Activated naive CD8-positive, alpha-beta T cell treated with anti-CD3 and anti-CD28 coated beads, Interleukin-2, amount 10 ng/mL, durations not matched to agents 7 days and 5 days (primary cell): ENCODE measurements at places on chromosomes 1 and 21. TPM values are rescaled to one million over a fixed set of nuclear protein-coding genes. Genes with fewer than 3 reads are reported as not detected.
A peak's percentile ranks its signal among the peaks of the same experiment; 100 is the strongest.

- H3K27ac ChIP-seq = no peak overlapping the region
- H3K4me1 ChIP-seq = no peaks in the 10 kb centered on the region
- DNase-seq = no peak
These were observed 435.7 kb upstream of the PROX1 start for GRCh38 chr1:213552045-213552444.

EXO1 gene
- total RNA-seq = 32.7 TPM

DNA sequence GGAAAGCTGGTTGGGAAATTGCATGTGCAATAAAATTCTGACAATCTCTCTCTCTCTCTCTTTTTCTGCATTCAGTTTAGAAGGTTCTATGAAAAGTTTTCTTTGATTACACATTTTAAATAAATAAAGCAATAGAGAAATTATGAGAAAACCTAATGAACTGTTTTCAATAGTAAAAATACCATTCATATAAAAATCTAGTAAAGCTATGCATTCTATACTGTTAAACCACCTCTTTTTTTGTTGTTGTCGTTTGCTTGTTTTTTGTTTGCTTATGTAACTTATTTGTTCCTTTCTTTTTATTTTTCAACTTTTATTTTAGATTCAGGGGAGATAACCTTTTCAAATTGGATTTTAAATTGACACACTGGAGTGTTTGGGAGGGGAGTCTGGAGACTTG is 14.1 kb upstream of the OR2B11 start:
- H3K27ac ChIP-seq = no peak overlapping the region
- peaks cover 7% of the 10 kb centered on the region for H3K27me3 ChIP-seq
- DNase-seq = no peak
- H3K4me3 ChIP-seq = no peak overlapping the region
- no peaks in the 10 kb centered on the region for H3K4me1 ChIP-seq

MSH4 gene
- total RNA-seq = 0.40 TPM

DNA sequence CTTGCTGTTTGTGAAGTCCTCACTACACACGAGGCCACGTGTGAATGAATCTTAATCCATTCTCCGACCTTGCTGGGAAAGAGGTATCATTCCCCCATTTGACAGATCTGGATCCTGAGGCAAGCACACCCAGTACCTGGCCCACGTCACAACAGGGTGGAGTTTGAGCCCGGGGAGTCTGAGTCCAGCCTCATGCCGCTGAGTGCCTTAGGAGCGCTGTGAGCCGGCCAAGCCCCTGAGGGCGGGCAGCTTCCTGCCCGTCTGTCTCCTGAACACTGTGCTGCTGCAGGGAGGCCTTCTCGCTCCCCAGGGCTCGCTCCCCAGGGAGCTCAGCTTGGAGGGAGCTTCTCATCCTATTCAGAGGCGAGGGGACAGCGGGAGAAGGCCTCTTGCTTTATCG is 29.7 kb downstream of the SLC45A1 start:
- H3K4me1 ChIP-seq = peaks cover 2% of the 10 kb centered on the region
- H3K36me3 ChIP-seq = no peaks in the 10 kb centered on the region
- H3K27me3 ChIP-seq = peaks cover 4% of the 10 kb centered on the region
- H3K27ac ChIP-seq = no peak overlapping the region
- no peak for DNase-seq

DNA sequence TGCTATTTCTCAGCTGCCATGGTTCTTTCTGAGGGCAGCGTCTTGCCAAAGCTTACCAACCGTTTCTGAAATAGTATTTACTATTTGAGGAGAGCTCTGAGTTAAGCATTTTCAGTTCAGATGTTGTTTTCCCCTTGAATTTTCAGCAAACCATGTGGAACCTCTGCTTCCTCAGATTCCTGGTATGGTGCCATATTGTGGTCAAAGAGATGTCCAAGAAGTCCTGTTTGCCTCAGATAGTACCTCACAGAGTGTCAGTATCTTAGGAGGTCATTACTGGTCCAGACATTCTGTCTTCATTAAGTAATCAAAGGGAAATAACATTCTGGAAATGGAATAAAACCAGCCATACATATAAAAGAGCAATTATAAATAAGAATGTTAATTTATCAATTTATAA is 36.6 kb downstream of the VANGL2 start:
- H3K36me3 ChIP-seq = peaks cover 10% of the 10 kb centered on the region
- peak overlapping the region; percentile 20 for H3K4me3 ChIP-seq
- peak overlapping the region; percentile 47 for H3K27ac ChIP-seq
- H3K4me1 ChIP-seq = peaks cover 29% of the 10 kb centered on the region
- no peak for DNase-seq

ERICH3 gene
- total RNA-seq = not detected

GRCh38 chr1:17199267-17200044 is 5.5 kb upstream of the PADI1 start:
- H3K27ac ChIP-seq = no peak overlapping the region
- DNase-seq = peak; percentile 25
- H3K27me3 ChIP-seq = peaks cover 23% of the 10 kb centered on the region
- H3K4me1 ChIP-seq = peaks cover 36% of the 10 kb centered on the region

DNA sequence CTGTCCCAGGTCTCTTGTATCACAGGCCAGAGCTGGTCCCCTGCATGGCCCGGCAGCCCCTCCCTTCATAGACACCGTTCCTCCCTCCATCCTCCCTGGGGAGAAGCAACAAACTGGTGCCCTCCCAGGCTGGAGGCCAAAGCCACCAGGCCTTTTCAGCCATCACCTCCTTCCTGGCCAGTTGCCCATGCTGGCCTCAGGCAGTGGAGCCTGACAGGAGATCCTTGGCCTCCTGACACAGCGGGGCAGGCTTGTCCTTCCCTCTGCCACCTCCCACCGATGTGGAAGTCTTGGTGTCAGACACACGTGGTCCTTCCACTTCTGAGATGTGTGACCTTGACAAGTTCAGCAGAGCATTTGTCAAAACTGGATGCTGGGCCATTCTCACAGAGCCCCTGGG is 206.0 kb downstream of the HIVEP3 start:
- DNase-seq = no peak
- no peak overlapping the region for H3K27ac ChIP-seq
- H3K27me3 ChIP-seq = peaks cover 3% of the 10 kb centered on the region
- no peak overlapping the region for H3K4me3 ChIP-seq
- no peaks in the 10 kb centered on the region for H3K36me3 ChIP-seq

SH3BGR gene
- total RNA-seq = 1.4 TPM

DNA sequence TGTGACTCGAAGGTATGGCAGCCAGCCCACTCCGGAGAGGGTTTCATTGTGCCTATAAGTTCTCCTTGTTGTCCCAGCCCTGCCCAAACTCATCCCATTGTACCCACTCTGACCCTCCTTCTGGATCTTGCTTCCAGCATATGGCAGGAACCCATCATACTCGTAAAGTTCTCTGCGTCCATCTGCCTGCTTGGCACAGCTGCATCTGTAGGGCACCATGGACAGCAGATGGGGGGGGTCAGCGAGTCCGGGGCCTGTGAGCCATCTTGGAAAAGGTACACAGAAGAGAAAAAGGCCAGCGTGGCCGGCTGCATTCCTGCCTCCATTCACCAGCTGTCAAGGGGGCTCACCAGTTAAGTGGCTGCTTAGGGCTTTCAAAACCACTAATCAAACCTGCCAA is 94.9 kb upstream of the IGSF21 start:
- peaks cover 7% of the 10 kb centered on the region for H3K27me3 ChIP-seq
- no peaks in the 10 kb centered on the region for H3K4me1 ChIP-seq
- H3K27ac ChIP-seq = no peak overlapping the region
- no peak overlapping the region for H3K4me3 ChIP-seq

LDLRAD1 gene
- not detected for total RNA-seq

DNA sequence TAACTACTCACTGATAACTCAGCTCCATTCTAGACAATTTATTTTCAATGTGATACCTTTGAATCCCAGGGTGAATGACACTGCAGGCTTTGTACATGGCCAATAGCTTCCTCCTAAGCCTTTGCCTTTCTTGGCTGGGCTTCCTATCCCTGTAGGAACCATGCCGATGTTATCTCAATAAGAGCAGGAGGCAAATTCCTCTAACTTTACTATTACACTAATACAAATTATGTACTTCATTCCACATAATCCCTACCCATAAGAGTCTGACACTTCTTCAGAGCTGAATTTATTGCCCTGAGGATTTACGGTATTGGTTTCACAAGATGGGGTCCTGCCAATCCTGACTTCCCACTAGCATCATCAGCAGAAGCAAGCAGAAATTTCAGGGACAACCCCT is 14.0 kb downstream of the TGFBR3 start:
- peaks cover 25% of the 10 kb centered on the region for H3K4me1 ChIP-seq
- H3K27ac ChIP-seq = no peak overlapping the region
- peaks cover 51% of the 10 kb centered on the region for H3K27me3 ChIP-seq

DNA sequence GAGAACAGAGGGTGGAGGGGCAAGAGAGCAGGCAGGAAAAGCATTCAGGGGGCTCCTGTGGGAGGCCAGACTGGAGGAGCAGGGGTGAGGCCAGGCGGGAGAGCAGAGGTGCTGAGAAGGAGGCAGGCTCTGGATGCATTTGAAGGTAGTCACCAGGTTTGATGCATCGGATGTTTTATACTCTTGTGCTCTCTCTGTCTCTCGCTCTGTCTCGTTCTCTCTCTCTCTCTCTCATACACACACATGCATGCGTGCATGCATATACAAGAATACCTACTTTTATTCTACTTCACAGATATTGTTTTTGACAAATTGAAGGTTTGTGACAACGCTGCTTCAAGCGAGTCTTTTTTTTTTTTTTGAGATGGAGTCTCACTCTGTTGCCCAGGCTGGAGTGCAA is 15.0 kb upstream of the ITPKB start:
- H3K36me3 ChIP-seq = no peaks in the 10 kb centered on the region
- peaks cover 3% of the 10 kb centered on the region for H3K27me3 ChIP-seq
- peaks cover 17% of the 10 kb centered on the region for H3K4me1 ChIP-seq
- H3K27ac ChIP-seq = peak overlapping the region; percentile 35
- no peak overlapping the region for H3K4me3 ChIP-seq

CHD5 gene
- 0.61 TPM for total RNA-seq

IFFO2 gene
- 21.6 TPM for total RNA-seq

DNA sequence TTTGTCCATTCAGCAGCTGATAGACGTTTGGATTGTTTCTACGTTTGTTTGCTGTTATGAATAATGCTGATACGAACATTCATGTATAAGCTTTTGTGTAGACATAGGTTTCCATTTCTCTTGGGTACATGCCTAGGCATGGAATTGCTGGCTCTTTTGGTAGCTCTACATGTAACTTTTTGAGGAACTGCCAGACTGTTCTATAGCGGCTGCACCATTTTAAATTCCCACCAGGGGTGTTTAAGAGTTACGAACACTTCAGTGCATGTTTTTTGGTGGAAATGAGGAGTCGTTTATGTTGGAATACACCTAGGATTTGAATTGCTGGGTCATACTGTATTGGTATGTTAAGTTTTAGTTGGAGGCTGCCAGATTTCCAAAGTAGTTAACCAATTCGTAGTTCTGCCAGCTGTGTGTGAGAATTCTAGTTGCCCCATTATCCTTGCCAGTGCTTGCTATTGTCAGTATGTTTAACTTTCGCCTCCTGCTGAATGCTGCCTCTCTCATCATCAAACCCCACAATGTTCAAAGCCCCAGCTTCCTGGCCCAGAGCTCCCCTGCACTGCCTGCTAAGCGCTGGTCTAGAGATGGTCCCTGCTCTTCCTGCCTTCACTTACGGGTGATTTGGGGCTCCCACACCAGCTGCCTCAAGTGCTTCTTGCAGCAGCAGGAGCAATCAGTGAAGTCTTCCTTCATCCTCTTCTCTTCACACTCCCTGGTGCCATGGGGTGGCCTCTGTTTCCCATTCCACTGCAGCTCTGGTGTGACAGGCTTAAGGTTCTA is 81.0 kb downstream of the MAN1C1 start:
- no peaks in the 10 kb centered on the region for H3K27me3 ChIP-seq
- peaks cover 18% of the 10 kb centered on the region for H3K4me1 ChIP-seq
- H3K4me3 ChIP-seq = no peak overlapping the region
- no peak overlapping the region for H3K27ac ChIP-seq
- no peak for DNase-seq

GRCh38 chr1:219651993-219652392 is 39.1 kb upstream of the ZC3H11B start:
- H3K27me3 ChIP-seq = no peaks in the 10 kb centered on the region
- H3K4me3 ChIP-seq = no peak overlapping the region
- H3K4me1 ChIP-seq = no peaks in the 10 kb centered on the region
- H3K36me3 ChIP-seq = no peaks in the 10 kb centered on the region
- DNase-seq = no peak

MMEL1 gene
- total RNA-seq = 4.1 TPM

VASH2 gene
- total RNA-seq = not detected

IL24 gene
- total RNA-seq = not detected

- DNase-seq = no peak
- no peaks in the 10 kb centered on the region for H3K4me1 ChIP-seq
- no peaks in the 10 kb centered on the region for H3K27me3 ChIP-seq
- H3K36me3 ChIP-seq = no peaks in the 10 kb centered on the region
- no peak overlapping the region for H3K4me3 ChIP-seq
- H3K27ac ChIP-seq = no peak overlapping the region
These were observed 109.4 kb downstream of the RGS2 start for GRCh38 chr1:192918259-192918658.

C1orf21 gene
- 12.9 TPM for total RNA-seq

GRCh38 chr1:119946724-119947123 is 50.4 kb upstream of the ADAM30 start:
- H3K36me3 ChIP-seq = peaks cover 22% of the 10 kb centered on the region
- no peak overlapping the region for H3K4me3 ChIP-seq
- peaks cover 2% of the 10 kb centered on the region for H3K4me1 ChIP-seq
- H3K27me3 ChIP-seq = no peaks in the 10 kb centered on the region
- H3K27ac ChIP-seq = no peak overlapping the region
- DNase-seq = no peak

DNA sequence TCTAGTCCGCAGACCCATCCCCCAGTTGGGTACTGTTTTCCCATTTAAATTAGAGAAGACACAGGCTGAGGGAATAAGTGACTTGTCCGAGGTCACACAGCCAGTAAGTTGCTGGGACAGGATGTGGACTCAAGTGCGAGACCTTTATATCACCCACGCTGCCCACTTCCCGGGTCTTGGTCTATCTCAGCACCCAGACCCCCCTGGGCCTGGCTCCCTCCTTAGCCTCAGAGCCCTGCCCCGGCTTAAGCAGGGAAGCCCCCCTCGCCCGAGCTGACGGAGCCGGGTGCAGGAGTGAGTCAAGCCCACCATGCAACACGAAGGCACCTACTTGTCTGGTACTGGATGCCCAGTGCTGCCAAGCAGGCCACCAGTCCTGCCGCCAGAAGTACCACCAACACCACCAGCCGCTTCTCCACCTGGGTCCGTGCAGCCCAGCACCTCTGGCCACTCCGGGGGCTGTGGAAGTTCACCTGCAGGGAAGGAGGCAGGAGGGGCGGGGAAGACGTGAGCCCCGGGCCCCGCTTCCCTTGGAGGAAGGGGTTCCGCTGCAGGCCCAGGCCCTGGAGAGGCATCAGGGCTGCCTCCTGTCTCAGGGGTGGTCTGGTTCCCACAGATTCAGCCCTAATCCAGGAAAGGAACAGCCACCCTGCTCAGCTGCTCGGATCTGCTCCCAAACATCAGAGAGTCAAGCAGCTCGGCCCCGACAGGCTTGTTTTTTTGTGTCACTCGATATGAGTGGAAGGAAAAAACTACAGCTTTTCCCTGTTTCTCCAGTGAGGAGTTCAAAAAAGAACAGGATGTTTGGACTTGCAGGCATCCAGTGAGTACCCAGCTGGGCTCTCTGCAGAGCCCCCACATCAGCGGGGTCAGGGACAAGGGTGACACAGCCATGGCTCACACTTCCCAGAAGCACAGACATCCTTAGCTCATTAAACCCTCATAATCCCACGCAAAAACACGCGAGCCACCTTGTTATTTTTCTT is 11.1 kb downstream of the ECE1 start:
- peak overlapping the region; percentile 78 for H3K4me3 ChIP-seq
- H3K27me3 ChIP-seq = no peaks in the 10 kb centered on the region
- DNase-seq = no peak
- H3K27ac ChIP-seq = peak overlapping the region; percentile 93
- peaks cover 18% of the 10 kb centered on the region for H3K36me3 ChIP-seq

CFHR3 gene
- not detected for total RNA-seq
